ENCODE measurements at places on chromosomes 4 and X.
A peak's percentile ranks its signal among the peaks of the same experiment; 100 is the strongest.

DNA sequence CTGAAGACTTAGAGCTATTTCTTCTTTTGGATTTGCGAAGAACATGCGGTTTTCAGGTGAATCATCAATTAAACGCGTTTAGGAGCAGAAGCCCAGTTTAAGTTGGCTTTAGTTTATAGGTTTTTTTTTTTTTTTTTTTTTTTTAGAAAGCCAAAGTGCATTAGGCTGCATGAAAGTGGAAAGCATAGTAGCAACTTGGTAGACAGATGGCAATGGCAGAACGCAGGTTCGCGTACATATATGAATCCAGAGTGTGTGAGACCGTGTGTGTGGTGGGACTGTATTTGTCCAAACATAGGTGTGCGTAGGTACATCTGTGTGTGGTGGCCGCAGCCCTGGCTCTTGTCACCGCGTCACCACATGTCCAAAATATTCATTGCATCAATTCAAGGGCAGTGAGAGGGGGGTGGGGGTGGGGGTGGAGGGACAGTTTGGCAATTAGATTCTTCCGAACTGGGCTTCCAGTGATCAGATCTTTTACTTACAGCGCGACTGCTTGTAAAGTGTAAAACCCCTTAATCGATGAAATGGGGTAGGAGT is 901 bp downstream of the JADE1 start:
- peak; percentile 30 for DNase-seq

GRCh38 chr4:151866592-151866918 is 105.7 kb upstream of the GATB start:
- DNase-seq = no peak

DNA sequence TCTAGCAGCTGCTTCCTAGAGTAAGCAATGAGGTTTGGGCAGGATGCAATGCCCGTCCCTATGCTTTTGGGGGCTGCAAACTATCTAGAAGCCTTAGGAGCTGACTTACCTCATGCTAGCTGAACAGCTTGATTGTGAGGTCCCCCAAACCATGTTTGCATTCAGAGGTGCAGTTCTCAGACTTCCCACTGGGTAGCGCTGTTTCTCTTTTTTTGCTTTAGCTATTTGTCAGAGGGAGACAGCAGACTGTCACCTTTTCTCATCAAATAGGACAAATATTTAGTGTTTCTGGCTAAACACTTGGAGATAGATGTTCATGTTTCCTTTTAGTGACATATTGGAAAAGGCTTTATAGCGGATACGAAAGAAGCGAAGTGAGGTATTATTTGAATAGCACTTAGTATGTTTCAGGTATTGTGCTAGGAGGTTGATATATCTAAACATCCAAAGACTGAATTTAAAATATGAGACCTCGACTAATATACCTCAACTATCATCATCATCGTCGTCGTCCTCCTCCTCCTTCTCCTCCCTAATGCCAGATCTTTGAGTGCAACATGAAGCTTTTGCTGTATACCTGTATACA is 18.7 kb upstream of the TMEM192 start:
- DNase-seq = peak; percentile 84

GRCh38 chr4:163697121-163697520 is 202.6 kb downstream of the TMA16 start:
- no peak for DNase-seq

GRCh38 chr4:144818136-144818535 is 172.2 kb downstream of the HHIP start:
- DNase-seq = no peak

DNA sequence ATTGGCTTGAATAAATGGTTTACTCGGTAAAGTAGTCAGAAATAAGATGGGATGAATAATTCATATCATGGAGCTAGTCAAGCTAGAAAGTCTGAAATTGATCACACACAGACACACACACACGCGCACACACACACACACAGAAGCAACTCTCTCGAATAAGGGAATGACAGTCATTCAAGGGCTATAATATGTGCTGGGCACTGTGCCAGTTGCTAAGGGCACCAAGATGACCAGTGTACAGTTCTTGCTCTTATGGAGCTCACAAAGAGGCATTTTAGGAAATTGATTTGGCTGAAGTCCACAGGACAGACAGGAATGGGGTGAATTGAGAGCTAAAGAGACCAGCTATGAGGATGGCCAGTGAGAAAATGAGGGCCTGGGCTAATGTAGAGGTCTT is 34.2 kb upstream of the SH3D19 start:
- DNase-seq = no peak

Data from stimulated activated CD4-positive, alpha-beta T cell treated with anti-CD3 and anti-CD28 coated beads, Interleukin-4, amount 100 ng/mL, for 24 hours (primary cell).